GM04503 (cell line): ENCODE measurements at places on chromosomes 4 and X.

DNA sequence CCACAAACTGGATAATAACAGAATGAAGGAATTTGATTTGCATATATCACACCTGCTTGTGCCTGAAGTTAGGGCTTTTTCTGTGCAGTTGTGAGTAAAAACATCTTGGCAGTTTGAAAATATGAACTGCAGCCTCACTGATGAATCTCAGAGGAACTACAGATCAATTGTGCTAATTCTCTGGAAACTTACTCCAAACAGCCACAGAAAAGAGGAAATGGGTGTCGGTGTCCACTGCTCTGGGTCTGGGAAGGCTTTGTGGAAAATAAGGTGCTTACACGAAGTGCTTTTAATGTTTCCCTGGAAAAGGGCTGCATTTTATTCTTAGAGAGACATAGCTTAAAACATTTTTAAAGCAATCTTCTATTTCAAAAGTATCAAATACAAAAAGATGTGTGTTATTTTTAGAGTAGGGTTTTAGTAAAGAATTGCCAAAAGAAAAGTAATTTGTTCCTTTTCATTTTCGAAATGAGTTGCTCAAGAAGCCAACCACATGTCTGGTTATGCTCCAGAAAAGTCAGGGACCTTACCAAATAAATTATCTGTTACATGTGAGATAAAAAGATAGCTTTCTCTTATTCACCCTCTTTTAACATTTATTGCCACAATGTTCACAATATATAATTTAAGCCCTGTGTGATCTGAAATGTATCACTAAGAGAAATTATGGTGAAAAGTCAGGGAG is 240.1 kb downstream of the FRAS1 start:
- no peak for DNase-seq

GRCh38 chr4:150265806-150266205 is 187.6 kb downstream of the DCLK2 start:
- no peak for DNase-seq

DNA sequence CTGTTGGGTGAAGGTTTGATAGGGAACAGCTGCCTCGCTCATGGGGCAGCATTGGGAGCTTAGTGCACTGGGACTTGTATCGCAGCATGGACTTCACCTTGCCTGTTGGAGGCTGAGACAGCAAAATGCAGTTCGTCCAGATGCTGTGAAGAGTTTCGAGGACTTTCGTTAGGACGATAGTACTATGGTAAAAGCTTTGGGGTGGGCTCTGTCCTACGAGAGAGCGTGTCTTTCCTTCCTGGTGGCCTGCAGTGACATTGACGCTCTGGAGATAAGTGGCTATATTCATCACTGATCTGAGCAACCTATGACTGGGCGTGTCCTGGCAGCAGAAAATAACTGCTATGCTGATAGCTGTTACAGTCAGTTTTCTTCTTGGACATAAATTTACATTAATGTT is 44.8 kb downstream of the ARHGAP10 start:
- no peak for DNase-seq

GRCh38 chrX:100687546-100687945 is 43.5 kb downstream of the SRPX2 start:
- no peak for DNase-seq

DNA sequence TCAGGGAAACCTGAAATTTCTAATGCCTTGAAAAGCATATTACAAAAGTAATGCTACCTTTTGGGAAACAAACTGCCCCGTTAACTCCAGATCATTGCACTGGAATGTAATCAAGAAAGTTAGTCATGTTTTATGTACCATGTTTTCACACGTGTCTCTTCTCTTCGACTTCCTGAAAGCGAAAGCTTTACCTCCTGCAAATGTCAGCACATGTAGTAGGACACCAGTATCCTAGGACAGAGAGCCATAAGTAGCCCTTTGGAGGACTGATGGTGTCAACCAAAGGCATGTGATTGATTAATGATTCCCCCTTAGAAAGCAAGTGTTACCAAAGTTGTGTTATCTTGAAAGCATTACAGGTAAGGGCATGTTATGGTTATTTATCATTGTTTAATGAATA is 8.8 kb upstream of the MND1 start:
- no peak for DNase-seq

GRCh38 chr4:111631215-111631999 is 513.8 kb upstream of the FAM241A start:
- no peak for DNase-seq

GRCh38 chr4:156972379-156973015 is 898 bp upstream of the PDGFC start:
- DNase-seq = no peak

DNA sequence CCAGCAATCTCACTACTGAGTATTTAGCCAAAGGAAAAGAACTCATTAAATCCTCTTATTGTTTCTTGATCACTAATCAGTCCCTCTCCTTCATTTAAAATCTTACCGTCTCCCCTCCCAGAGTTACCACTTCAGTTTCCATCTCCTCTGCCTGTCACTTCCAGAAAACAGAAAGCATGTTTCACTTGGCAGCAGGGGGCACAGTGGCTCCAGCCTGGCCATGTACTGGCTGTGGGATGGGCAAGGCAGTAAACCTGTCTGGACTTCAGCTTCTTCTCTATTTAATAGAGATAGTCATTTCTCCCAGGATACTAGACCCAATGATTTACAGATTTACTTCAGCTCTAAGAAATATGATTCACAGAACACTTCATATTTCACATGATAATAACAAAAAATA is 63.2 kb downstream of the CD40LG start:
- DNase-seq = no peak

- no peak for DNase-seq
Measured at GRCh38 chr4:68110441-68110840, 19.2 kb downstream of the TMPRSS11F start.

DNA sequence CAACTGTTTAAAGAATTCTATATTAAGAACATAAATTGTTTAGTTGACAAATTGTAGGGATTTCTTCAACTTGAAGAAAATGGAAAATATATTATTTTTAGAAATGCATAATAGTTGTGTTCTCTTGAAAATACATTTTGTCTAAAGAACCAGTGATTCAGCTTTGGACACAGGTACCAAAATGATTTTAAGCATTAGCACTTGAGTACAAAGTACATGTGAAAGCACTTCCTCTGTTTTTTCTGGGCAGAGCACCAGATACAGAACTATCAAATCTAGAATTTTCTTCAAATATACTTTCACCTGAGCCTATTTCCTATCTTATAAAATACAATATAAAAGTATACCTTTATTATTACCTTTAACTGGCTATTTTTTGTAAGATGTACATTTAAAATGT is 539.8 kb downstream of the ADGRL3 start:
- DNase-seq = no peak

GRCh38 chr4:168097161-168097560 is 4.8 kb downstream of the ANXA10 start:
- no peak for DNase-seq

- no peak for DNase-seq
Measured at GRCh38 chrX:142977128-142977914, 48.4 kb upstream of the SPANXN4 start.

GRCh38 chr4:75658876-75659275 is 14.3 kb downstream of the G3BP2 start:
- no peak for DNase-seq

DNA sequence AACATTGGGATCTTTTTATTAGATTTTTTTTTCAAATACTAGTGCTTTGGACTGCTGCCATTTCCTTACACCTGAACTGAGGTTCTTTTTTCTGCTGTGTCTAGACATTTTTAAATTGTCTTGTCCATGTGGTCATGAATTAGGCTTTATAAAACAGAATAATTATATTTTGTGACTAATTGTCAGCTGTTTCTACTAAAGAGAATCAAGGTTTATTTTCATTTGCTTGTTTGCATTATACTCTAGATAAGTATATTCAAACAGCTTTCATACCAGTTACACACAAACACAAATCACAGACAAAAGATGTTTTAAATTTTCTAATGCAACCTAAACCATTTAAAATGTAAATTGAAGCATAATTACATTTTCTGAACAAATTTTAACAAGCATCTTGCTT is 194.7 kb downstream of the GALNTL6 start:
- DNase-seq = no peak

GRCh38 chrX:109623997-109624396 is 975 bp downstream of the KCNE5 start:
- DNase-seq = no peak

DNA sequence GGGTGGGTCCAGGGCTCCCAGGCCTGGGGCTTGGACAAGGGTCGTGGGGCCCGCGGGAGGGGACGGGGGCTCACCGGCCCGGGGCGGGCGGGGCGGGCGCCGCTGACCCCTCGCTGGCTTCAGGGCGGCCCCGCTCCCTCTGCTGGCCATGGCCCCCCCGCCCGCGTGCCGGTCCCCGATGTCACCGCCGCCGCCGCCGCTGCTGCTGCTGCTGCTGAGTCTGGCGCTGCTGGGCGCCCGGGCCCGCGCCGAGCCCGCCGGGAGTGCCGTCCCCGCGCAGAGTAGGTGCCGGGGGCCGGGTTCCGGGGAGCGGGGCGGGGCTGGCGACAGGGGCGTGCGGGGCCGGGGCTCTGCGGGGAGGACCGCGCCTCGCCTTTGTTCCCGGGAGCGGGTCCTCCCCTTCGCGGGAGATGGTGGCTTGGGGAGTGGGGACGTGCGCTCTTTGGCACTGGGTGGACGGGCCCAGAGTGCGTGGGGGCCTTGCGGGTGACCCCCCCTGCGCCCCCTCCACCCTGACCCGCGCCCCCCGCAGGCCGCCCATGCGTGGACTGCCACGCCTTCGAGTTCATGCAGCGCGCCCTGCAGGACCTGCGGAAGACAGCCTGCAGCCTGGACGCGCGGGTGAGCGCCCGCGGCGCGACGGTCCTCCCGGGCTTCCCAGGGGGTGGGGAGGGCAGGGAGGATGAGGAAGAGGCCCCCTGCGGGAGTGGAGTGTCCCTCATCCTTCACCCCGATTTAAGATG is 16.8 kb upstream of the NAT8L start:
- no peak for DNase-seq

- DNase-seq = no peak
Measured at GRCh38 chr4:22573198-22573597, 57.3 kb upstream of the ADGRA3 start.

- DNase-seq = no peak
Measured at GRCh38 chr4:137949746-137950145, 292.4 kb downstream of the SLC7A11 start.

- no peak for DNase-seq
Measured at GRCh38 chrX:154409222-154409871, at the start of gene DNASE1L1. DNASE1L1 (minus strand) TSS chrX:154409254; CDS start chrX:154405568, 3,686 bp downstream.

- DNase-seq = no peak
Measured at GRCh38 chr4:140641105-140641555, 72.4 kb upstream of the UCP1 start.

DNA sequence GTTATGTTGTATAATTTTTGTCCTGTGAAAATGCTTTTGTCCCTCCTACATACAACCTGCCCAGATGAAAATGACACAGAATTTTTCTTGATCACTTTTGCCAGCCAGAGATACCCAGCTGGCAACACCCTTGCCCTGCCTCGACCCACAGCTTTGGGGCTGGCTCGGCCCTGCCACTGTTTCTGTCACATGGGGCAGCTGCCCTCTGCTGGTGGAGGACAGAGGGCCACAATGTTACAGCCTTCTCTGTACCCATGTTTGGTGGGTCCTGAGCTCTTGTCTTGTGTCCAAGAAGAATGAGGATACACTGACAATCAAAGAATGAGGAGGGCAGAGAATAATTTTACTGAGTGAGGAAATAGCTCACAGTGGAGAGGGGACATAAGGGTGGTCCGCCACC is 31.1 kb downstream of the BMP15 start:
- no peak for DNase-seq

DNA sequence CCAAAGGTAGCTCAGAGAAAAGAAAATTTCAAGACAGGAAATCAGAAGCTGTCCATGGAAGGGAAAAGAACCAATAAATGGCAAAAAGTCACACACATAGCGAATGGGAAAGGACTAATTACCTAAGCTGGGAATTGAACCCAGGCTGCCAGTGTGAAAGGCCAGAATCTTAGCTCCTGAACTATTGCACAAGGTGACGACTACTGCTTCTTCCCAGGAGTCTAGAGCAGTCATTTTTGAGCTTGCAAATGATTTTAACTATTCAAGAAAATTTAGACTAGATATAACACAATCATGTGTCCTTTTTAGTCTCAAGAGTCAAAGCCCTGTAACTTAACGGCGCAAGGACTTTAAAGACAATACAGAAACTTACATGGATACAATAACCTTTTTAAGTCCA is 34.1 kb upstream of the ZNF81 start:
- no peak for DNase-seq

DNA sequence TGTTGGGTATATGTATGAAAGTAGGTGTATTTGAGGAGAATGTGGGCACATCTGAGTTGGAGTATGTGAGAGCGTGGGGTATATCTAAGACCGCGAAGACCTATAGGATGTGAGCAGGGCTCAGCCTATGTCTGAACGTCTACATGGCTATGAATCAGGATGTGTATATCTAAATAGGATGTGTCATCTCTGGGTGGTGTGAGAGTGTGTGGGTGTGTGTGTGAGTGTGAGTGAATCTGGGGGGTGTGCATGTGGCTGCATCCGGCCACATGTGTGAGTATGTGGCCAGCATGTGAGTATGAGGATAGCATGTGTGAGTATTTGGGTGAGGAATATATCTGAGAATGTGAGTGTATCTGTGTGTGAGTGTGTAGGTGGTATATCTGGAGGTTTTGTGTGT is 7.7 kb downstream of the GPR173 start:
- no peak for DNase-seq

DNA sequence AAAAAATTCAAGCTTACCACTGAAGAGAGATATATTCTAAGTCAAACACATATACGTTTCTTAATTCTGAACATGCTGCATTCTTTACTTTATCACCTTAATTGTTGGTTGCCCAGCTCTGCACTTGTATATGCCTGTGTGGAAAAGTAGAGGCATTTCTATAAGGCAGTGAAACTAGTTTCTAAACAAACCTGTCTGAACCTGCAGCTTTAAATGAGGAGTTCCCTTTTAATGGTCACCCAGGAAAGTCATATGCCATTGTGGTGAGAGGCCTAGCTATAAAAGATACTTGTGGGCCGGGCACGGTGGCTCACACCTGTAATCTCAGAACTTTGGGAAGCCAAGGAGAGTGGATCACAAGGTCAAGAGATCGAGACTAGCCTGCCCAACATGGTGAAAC is 147.4 kb upstream of the RXFP1 start:
- DNase-seq = no peak

- no peak for DNase-seq
Measured at GRCh38 chr4:81142744-81143143, 72.3 kb downstream of the PRKG2 start.

GRCh38 chrX:131366407-131366806 is 77.3 kb upstream of the IGSF1 start:
- DNase-seq = no peak
